ENCODE measurements at places on chromosomes 11 and 22. TPM values are rescaled to one million over a fixed set of nuclear protein-coding genes. Genes with fewer than 3 reads are reported as not detected.

The BIRC3 gene
- total RNA-seq: not detected

The OR10A2 gene
- not detected for total RNA-seq

The AASDHPPT gene
- total RNA-seq: 72.9 TPM

The RRM1 gene
- total RNA-seq: 209 TPM

The ZP1 gene
- not detected for total RNA-seq

The UBQLN3 gene
- not detected for total RNA-seq

The DDTL gene
- total RNA-seq: 4.5 TPM

DNA sequence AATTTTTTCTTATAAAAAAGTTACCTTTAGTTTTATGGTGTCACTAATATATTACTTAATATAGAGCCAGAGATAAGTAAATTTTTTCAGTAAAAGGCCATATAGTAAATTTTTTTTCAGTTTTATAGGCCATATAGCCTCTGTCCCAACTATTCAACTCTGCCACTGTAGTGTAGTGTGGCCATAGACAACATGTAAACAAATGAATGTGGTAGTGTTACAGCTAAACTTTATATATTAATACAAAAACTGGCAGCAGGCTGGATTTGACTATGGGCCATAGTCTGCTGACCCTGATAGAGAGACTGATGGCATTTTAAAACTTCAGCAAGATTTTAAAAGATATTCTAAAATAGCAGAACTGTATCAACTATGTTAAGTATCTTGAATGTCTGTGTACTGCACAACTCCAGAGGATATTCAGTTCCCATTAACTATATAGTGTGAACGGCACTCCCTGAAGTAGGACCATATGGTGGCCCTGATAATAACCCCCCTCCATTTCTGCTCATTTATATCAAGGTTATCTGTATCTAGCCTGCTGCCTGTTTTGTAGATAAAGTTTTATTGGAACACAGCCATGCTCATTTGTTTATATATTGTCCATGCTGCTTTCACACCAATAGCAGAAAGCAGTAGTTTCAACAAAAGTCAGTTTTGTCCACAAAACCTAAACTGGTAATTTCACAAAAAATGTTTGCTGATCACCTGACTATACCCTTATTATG is 71.6 kb downstream of the PRMT3 start:
- no peak for DNase-seq

GRCh38 chr11:44982496-44983062 is 31.9 kb upstream of the TP53I11 start:
- no peak for DNase-seq

GRCh38 chr11:32451808-32452207 is 16.5 kb upstream of the WT1 start:
- DNase-seq: no peak

- DNase-seq: peak; percentile 60
These were observed 6.6 kb upstream of the CDC42BPG start for GRCh38 chr11:64850979-64851567.

GRCh38 chr11:128026596-128026995 is 560.8 kb downstream of the ETS1 start:
- no peak for DNase-seq

DNA sequence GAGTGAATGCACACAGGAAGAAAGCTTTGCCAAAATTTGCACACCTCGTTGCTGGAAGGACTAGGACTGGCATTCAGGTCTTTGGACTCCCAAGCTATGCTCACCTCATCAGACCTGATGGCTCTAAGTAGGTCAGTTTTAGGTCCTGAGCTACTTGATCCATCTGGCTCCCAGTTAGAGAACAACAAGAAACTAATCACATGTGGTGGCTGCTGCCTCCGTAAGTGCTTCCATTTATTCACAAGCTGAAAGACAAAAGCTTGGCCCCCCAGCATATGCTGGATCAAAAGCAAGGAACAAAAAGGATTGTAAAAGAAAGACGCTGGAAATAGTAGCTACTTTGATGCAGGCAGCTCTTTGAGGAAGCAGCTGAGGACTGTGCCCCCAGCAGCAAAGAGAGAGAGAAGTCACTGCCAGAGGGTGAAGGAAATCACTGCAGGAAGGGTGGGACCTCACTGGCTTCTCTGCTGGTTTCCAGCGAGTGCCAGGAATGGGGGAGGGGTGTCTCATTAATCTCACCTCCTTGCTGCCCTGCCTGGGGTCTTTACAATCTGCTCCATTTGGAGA is 268.9 kb downstream of the KIRREL3 start:
- no peak for DNase-seq

DNA sequence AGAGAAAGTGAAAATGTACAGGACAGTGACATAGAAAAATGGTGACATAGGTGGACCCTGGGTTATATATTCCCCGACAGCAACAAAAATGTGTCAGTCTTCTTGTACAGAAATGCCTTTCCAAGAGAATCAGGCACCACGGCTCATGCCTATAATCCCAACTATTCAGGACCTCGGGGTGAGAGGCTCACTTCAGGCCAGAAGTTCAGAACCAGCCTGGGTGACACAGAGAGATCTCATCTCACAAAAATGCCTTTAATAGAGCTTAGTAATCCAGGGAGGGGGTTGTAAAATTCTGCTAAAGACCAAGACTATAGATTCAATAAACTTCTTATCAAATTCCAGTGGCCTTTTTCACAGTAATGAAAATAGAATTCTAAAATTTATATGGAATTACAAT is 10.7 kb downstream of the ZNF195 start:
- no peak for DNase-seq

- DNase-seq: peak; percentile 55
These were observed 66.3 kb downstream of the PAK1 start for GRCh38 chr11:77407613-77408012.

GRCh38 chr22:29782061-29782845 is 15.1 kb downstream of the UQCR10 start:
- no peak for DNase-seq

DNA sequence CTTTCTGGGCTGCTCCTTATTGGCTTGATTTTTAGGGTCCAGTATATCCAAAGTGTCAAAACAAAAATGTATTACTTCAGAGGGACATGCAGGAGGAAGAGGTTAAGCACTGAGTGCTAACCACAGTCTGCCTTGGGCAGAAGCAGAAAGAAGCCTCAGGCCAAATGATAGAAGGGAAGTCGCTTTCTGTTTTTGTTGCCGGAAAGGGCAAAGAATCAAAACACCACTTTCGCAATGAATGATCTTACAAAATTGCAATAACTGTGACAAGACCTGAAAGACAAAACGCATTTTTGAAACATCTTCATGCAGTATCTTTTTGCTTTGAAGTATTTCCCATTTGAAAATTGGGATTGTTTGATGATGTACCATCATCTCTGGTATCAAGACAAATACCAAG is 70.1 kb upstream of the PICALM start:
- DNase-seq: no peak

- no peak for DNase-seq
These were observed 15.7 kb downstream of the ZNF214 start for GRCh38 chr11:7004482-7004881.

DNA sequence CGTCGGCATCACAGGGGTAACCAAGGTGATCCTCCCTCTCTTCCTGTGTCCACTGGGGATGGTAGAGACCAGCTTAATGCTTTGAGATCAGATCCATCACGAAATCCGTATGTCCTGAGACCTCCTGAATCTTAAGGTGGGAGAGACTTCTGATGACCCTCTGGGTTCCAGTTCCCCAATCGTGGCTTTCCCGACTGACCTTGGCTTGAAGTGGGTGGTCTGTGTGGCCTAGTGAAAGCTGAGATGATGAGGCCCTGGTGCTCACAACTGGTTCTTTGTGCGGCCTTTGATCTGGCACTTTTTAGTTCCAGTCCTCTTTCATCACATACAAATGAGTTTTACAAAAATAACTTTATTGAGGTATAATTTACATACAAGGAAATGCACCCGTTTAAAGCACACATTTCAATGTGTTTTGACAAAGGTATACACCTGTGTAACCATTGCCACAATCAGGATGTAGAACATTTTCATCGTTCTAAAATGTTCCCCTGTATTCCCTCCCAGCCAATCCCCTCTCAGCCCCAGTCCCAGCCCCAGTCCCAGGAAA is 6.1 kb downstream of the MIAT start:
- DNase-seq: no peak

- peak; percentile 17 for DNase-seq
These were observed 317.8 kb downstream of the MIAT start for GRCh38 chr22:26974914-26975803.

Data from SJCRH30 (cell line).